ENCODE measurements at places on chromosomes 2 and 18.
A peak's percentile ranks its signal among the peaks of the same experiment; 100 is the strongest.

DNA sequence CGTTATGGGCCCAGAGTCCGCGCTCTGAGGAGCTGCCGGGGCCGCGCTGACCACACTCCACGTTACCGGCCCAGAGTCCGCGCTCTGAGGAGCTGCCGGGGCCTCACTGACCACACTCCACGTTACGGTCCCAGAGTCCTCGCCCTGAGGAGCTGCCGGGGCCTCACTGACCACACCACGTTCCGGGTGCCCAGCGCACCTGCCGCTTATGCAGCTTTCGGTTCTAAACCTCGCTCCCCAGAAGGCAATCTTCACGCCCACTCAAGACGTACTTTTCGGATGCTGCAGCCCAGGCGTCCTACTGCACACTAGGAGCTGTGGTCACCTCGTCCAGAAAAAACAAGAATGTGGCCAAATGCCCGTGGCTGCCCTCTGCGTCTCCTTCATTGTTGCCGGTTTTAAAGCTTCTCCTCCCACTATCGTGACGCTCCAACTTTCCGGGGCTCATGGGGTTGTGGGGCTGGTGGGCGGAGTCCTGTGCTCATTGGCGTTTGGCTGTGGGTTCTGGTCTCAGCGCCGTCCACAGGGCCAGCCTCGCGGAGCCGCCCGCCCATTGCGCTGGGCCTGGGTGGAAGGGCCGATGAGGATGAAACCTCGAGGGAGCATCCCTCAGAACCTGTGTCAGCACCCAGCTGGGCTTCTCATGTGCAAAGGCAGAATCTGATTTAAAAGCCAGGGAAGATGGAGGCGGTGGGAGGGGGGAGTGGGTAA lies 11.9 kb downstream of the KCNG2 start:
- no peak for DNase-seq

DNA sequence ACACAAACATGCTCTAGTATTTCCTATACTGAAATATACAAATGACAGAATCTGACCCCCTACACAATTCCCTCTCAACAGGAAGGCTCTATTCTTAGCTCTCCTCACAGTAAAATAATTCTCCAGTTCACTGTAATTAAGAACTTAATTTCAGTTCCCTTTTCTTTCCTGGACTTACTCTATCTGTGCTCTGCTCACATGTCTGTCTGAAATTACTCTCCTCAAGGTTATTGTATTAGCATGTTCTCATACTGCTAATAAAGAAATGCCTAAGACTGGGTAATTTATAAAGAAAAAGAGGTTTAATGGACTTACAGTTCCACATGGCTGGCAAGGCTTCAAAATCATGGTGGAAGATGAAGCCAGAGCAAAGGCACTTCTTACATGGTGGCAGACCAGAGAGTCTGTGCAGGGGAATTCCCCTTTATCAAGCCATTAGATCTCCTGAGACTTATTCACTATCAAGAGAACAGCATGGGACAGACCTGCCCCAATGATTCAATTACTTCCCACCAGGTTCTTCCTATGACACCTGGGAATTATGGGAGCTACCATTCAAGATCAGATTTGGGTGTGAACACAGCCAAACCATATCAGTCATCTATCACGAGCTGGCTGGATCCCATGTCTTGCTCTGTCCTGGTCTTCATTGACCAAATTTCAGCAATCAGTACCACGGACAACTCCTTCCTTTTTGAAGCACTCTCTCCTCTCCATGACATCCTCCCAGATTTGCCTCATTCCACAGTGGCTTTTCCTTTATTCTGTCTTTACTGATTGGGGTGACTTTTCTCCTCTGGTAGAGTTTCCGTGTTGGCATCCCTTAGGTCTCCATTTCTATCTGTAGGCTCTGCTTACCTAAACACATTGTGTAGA lies 110.9 kb downstream of the GALR1 start:
- DNase-seq = no peak

DNA sequence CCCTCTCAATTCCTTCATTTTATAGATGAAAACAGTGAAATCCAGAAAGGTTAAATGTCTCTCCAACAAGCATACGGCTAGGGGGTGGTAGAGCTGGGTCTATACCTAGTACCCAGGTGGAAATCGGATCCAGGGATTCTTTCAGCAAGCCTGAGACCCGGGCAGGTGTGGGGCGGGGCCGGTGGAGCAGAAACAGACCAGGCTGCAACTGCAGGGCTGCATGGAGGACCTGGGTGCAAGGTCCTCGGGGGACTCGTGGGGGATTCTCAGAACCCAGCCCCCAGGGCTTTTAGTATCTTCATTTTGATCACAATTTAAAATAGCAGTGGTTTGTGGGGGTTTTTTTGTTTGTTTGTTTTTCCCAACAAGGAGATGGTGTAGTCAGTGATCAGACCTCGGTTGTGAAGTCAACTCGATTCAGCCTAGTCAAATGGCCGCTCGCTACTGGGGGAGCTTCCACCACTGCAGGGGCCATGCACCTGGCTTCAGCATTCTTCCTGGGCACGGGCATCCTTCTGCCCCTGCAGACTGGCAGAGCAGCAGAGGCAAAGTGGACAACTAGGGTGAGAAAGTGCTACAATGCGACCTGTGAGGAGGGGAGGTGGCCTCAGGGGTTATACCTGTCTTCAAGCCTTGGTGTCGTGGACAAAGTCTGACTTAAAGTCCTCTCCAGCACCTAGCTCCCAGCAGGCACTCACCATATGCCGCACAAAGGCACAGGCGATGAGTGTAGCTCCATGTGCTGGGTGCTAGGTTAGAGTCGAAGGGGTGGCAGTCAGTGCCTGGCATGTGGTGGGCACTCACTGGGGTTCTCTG lies 46.3 kb downstream of the GORASP2 start:
- no peak for DNase-seq

DNA sequence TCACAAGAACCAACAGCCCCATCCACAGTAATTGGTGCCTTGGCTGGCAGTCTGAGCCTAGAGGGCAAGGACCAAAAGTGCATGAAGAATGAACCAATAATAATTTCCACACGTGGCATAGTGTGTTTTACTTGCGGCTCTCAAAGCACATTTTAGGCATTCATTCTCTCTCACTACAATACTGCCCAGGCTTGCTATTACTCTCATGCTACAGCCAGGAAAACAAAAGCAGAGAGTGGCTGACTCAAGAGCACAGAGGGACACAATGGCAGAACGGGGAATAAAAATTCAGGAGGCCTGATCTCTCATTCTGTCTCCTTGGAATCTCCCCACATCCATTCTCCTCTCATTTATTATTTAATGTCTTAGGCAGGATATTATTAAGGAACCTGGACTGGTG lies 57.0 kb upstream of the NOL4 start:
- no peak for DNase-seq

- DNase-seq = no peak
Observed at GRCh38 chr2:111053266-111053665, 67.4 kb upstream of the BCL2L11 start.

DNA sequence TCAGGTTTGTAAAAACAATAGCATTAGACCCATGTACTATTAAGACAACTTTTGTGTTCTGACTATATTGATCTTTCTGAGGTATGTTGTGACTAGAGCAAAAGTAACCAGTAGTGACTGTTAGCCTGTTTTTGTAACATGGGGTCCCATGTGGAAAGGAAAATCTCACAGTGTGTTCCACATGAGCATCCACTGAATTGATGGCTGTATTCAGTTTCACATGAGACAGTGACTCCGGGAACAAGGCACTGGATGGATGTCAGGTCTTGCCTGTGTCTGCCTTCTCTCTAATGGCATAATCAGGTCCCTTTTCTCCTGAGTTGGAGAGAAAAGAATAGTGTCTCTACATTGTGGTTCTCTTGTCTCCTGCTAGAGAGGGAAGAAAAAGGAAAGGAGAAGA lies 27.5 kb downstream of the TMEM178A start:
- no peak for DNase-seq

DNA sequence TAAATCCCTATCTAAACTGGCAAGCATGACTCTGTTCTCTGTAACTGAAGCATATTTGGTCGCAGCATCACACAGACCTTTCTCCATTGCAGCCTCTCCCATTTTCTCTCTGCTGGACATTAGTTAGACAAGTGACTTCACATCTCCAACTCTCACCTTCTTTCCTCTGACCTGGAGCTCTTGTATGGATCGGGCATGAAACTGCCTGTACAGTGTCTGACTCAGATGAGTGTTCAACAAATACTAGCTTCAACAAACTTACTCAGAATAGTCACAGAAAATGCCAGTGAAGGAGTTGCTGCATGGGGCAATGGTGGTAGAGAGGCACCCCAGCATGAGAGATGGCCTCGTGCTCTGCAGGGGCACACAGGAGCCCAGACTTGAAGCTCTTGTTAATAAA lies 104.7 kb upstream of the COPS8 start:
- no peak for DNase-seq

- DNase-seq = no peak
Observed at GRCh38 chr18:60649107-60649506, 276.5 kb upstream of the MC4R start.

DNA sequence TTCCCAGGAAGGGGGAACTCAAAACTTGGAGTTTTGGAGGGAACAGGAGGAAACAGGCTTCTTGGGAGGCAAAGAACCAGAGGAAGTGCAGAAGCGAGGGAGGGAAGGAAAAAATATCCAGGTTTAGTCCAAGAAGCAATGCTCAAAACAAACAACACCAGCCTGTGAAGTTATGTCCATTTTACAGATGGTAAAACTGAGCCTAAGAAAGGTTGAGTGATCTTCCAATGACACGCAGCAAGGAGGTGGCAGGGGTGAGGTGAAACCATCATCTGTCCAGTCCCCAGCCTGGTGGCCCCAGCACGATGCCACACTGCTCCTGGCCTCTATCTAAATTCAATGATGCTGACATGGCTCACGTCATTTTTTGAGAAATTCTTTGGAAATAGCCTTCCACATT lies 10.8 kb downstream of the DNMT3A start:
- no peak for DNase-seq

- peak; percentile 60 for DNase-seq
Observed at GRCh38 chr2:225008935-225009334, 33.3 kb downstream of the DOCK10 start.

- no peak for DNase-seq
Observed at GRCh38 chr2:222280795-222281194, 18.0 kb downstream of the PAX3 start.

- DNase-seq = no peak
Observed at GRCh38 chr18:42067518-42067917, 112.5 kb downstream of the PIK3C3 start.

DNA sequence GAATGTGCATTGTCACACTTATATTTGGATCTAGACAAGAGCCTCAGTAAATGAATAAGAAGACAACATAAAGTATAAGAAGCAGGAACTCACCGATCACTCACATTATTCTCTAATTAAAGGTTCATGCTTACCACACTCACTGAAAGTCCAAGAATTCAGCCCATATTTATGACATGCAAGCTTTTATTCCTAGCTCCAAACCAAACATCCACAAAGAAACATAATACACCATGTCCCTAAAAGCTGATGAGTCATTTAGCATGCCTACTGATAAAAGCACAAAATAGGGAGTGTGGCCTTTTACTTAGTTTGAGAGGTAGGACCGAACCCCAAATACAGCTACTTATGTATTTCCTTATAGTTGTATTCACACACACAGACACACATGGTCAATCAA lies 1094.6 kb upstream of the CDH2 start:
- no peak for DNase-seq

DNA sequence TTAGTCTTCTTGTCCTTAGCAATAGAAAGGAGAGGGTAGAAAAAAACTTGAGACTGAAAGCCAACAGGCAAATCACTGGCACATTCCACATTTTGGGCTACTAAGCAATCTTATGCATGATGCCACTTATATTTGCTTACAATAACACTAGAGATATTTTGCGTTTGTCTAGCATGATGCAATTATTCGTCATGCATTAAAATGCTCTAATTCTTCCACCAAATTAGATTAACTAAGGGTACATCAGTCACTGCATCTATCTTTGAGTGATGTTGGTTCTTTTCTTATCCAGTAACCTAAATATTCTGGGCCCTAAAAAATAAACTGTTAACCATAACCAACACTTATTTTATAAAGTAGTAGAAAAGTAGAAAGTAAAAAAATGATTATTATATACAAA lies 1311.7 kb upstream of the CDH2 start:
- DNase-seq = no peak

DNA sequence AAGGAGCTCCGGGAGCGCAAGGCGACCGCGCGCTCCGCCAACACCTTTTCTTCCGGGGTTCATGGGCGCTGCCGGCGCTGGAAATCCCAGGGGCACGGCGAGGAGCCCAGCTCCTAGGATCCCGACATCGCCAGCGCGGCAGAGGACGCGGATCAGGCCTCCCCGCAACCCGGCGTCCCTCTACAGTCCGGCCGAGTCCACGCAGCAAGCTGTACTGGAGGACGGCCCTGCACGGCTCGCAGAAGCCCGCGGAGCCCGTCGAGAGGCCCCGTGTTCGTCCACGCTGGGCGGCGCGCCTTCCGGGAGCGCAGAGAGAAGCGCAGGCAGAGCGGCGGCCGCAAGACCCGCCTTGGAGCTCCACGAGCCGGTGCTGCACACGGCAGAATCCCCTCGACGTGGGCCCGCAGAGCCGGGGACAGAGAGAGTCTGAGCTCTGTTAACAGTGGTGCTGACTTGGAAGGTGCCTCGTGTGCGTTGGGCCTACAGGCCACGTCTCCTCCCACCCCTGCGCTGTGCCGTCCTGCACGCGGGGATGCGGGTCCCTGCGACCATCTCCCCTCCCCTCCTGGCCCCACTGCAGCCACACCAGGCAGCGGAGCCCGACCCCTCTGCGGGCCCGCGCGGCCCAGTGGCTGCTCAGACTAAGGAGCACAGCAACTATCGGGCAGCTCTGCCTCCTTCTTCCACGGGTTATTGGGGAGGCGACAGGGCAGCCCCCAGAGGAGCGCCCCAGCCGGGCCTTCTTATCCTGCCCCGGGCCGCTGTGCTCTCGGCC lies 28.1 kb upstream of the PTPN2 start:
- DNase-seq = no peak

GRCh38 chr2:233865838-233866237 lies 2.3 kb downstream of the MSL3B start:
- no peak for DNase-seq

DNA sequence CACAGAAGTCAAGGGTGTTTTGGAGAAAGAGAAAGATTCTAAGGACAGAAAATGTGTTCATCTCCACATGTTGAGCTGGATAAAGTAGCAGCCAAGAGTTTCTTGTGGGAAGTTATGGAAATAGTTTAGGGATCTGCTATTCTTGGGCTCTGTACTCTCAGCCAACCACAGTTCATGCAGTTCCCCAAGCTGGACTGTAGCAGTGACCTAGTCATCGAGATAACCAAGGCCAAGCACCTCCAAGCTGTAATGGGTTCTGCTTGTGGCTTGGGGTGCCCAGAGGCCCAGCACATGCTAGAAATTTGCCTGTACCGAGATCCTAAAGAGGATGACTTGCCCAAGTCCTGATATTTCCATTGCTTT lies 91.9 kb upstream of the RASGRP3 start:
- DNase-seq = no peak

GRCh38 chr2:130726614-130727180 lies 2.2 kb upstream of the GPR148 start:
- DNase-seq = no peak

DNA sequence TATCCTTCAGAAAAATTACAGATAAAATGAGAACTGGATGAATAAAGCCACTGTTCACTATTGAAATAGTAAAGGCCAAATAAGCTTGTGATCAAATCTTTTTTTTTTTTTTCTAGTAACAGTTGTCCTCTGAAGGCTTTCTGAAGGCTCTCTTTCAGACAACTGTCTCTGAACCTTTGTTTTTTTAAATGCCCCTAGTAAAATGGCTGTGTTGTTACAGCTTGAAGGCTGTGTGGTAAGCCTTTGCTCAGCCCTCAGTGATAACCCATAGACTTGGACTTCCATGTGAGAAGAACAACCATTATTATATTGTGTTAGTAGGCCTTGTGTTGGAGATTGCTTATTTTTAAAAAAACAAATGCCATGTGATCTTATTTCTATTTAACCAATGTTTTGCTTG lies 17.6 kb downstream of the FMNL2 start:
- no peak for DNase-seq

Data from CD8-positive, alpha-beta T cell (primary cell).